HFF-Myc (cell line): ENCODE measurements at places on chromosomes 7 and 10.
A peak's percentile ranks its signal among the peaks of the same experiment; 100 is the strongest.

- no peak for DNase-seq
Measured at GRCh38 chr7:85095366-85095765, 91.5 kb downstream of the SEMA3D start.

DNA sequence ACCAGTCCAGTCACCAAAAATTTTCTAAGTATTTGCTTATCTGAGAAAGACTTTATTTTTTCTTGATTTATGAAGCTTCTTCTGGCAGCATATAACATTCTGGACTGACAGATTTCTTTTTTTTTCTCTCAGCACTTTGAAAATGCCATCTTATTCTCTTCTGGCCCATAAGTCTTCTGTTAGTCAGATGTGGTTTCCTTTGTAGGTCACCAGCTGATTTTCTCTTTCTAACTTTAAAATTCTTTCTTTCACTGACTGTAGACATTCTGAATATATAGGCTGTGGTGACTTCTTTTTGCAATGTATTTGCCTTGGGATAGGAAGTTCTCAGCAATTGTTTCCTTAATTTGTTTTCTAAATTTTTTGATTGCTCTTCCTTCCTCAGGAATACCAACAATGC, 172.5 kb downstream of the CCDC7 start:
- DNase-seq: no peak

DNA sequence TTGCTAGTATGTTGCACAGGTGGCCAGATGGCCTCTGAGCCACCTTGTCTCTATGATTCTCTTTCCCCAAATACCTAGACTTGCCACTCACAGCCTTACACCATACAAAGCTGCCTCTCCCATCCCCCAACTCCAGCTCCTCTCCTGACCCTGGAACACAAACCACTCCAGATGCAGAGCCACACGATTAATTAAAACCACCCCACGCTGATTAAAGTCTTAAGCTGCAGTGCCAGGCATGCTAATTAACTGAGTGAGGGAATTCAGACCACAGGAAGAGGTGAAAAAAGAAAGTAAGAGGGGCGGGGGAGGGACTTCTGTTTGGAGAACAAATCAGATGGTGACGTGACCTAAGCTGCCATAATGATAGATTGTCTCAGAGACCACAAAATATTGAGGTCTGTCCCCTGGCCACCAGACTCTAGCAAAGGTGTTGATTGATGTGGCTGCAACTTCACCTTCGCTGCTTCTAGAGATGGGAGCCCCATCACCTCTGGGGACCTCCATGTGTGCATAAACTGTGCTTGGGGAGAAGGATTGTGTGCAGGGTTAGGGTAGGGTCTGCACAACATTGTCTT, 331.3 kb downstream of the PLXNA4 start:
- DNase-seq: no peak

- DNase-seq: no peak
Measured at GRCh38 chr10:70315815-70316214, 32.0 kb upstream of the NPFFR1 start.

DNA sequence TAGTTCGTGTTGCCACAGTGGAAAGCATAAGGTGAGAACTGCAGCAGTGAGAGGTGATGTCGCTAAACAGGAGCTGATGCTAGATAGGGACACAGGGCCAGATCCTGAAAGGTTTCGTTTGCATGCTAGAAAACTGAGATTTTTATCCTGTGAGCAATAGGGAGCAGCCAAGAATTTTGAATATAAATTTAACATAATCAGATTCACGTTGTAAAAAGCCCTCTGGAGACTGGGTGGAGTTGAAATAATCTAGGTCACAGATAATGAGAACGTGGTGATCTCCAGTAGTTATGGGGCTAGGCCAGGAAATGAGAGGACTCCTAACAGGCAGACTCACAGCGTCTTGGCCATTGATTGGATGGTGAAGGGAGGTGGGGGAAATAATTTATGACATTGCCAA, 92.1 kb upstream of the IMMP2L start:
- DNase-seq: no peak

DNA sequence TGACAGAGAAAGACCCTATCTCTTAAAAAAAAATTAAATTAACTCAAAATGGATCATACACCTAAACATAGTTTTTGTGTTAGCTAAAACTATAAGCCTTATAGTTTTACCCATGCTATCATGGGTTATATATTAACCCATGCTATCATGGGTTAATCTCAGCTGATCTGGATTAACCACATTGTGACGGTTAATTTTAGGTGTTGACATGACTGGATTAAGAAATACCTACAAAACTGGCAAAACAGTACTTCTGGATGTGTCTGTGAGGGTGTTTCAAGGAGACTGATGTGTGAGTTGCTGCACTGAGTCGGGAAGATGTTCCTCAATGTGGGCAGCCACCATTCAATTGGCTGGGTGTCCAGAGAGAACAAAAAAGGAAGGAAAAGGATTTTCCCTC, 44.3 kb upstream of the FXYD4 start:
- DNase-seq: no peak

DNA sequence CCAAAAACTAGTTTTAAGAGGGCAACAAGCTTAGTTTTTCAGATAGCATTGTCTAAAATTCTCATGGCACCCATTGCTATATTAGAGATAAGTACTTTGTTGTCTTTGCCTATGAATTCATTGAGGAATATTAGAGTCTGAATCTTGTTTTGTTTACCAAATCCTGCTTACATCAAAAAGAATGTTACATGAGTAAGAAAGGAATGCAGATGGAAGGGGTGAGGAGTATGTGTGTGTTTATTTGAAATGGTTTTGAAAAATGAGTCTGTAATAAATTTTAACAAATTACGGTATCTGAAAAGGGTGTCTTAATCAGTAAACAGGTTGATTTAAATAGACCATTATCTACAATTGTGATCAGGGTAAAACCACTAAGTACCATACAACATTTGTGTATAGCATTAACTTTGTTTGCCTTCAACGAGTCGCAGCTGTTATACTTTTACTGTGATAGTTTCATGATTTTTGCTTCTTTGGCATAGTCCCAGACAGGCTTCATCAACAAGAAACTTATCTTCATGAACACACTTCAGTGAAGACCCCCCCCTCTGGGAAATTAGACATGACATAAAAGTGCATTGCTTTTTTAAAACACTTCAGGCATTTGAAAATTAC, 1183.9 kb upstream of the C7orf33 start:
- DNase-seq: no peak

DNA sequence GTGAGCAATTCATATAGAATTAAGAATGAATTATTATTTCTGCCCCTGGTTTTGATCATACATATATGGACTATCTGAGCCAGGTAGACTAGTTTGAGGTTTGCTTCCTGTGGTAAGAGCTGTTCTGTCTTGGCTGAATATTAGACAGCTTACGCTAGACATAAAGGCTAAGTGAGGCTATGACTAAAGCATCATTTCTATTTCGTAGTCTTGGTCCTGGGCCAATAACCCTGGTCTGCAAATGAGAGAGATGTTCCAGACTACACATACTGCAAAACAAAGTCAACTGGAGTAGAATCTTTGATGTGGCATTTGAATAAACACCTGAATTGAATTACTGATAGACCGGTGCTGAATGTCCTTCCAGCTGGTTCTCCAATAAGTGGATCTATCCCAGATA, 40.8 kb upstream of the CACNB2 start:
- no peak for DNase-seq

- DNase-seq: peak; percentile 15
Measured at GRCh38 chr10:26857991-26858706, 2.6 kb downstream of the ABI1 start.

DNA sequence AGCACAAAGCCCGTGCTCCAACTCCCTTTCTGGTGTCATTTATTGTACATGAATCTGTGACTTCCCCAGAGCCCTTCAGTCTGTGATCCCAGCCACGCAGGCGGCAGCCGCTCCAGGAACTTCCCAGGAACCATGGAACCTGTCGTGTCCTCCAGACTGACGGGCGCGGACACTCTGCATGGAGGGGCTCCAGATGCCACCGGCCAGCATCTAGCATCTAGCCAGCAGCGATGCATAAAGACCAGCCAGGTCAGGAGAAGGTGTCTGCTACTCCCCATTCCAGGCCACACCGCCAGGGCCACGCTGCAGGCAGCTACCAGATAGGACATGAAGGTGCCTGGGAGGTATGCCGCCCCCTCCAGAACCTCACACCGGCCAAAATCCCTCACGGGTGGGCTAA, 77.4 kb downstream of the PRKAG2 start:
- DNase-seq: no peak

DNA sequence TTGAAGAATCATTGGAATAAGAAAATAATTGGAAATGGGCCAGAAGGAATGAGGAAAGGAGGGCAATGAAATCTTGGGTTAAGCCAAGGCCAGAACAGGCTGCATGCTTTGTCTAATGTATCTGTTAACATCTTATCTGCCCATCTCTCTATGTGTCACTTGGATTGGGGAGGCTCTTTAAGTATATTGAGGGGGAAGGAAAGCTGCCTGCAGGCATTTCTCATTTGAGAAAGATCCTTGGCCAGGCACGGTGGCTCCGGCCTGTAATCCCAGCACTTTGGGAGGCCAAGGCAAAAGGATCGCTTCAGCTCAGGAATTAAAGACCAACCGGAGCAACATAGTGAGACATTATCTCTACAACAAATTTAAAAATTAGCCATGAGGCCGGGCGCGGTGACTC, 14.3 kb downstream of the PCBD1 start:
- DNase-seq: no peak

GRCh38 chr10:130221456-130222375, 85.5 kb downstream of the GLRX3 start:
- DNase-seq: no peak

DNA sequence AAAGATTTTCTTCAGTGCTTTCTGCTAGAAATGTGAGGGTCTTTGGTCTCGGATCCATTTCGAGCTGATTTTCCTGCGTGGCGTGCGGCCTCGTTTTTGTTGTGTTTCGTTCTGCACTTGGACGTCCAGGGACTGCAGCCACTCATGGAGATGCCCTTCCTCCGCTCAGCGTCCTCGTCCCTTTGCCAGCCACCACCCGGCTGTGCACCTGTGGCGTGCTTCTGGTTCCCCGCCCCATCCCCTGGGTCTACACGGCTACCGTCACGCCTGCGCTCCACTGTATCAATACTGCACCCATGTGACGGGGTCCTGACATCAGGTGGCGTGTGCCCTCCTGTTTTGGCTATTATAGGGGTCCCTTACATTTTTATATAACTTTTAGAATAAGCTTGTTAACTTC, 42.7 kb upstream of the NKX6-2 start:
- DNase-seq: no peak

GRCh38 chr7:38844952-38845563, 63.9 kb downstream of the VPS41 start:
- DNase-seq: no peak

- DNase-seq: no peak
Measured at GRCh38 chr10:89567576-89568245, 32.3 kb upstream of the SLC16A12 start.

GRCh38 chr7:1049006-1049741, 4.8 kb downstream of the GPR146 start:
- DNase-seq: no peak

GRCh38 chr10:92490387-92490786, 83.5 kb downstream of the IDE start:
- DNase-seq: no peak

DNA sequence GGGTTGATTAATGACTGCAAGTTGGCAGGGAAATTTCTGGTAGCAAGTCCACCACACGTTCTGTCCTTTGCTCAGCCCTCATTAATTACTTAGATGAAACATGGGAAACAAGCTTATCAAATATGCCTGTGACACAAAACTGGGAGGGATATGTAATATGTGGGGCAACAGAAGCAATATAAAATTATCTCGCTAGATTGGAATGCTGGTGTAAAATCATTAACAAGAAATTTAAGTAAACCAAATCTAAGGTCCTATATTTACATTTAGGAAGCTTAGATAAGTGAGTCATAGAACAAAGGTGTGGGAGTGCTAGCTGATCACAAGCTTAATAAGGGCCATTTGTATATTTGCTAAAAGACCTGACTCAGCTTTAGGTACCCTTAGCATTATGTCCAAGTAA, 23.5 kb downstream of the TRPV5 start:
- no peak for DNase-seq

DNA sequence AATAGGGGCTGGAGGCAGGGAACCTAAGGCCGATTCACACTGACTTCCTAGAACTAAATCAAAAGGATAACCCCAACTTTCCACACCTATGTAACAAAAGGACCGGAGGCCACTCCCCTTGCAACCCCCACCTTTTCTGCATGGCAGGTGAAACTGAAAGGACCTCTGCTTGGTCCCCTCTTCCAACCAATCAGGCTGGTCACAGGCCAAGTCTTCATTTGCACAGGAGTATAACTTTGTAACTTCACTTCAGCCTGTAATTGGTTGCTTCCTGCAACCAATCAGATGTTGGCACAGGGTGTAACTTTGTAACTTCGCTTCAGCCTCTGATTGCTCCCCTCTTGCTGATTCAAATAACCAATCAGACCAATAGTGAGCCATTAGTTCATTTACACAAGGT, 190.0 kb downstream of the FAM107B start:
- DNase-seq: no peak

GRCh38 chr7:156640257-156640948, at the start of gene RNF32:
Gene RNF32, plus strand, starts transcription at chr7:156640774. Its CDS starts 3,104 bp downstream, at chr7:156643878.
- peak; percentile 66 for DNase-seq

DNA sequence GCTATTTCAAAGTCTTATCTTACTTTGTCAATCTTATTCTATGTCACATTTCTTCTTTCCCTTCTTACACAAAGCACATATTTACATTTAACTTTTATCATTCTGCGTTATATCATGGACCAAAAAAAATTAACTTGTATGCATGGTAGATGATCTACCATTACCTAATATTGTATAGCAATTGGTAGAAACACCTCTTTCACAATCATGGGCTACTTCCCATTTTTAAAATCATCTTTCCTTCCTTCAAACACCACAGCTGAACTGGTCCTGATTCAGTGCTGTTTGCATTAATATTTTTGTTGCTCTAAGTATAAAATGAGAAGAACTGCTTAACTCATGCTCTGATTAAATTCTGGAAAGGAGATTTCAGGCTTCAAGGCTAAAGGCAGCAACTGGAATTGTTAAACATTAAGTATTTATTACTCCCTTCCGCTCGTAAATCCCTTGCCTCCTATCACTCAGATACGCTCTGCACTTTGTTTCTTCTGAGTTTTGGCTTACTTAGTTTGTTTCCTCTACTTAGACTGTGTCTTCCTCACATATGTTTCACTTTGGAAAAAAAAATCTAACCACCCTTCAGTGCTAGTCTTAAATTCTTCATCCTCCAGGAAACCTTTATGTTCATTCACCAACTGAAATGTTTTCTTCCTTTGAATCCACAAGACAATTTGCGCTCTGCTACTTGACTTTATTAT, 901.4 kb downstream of the PCDH15 start:
- no peak for DNase-seq

DNA sequence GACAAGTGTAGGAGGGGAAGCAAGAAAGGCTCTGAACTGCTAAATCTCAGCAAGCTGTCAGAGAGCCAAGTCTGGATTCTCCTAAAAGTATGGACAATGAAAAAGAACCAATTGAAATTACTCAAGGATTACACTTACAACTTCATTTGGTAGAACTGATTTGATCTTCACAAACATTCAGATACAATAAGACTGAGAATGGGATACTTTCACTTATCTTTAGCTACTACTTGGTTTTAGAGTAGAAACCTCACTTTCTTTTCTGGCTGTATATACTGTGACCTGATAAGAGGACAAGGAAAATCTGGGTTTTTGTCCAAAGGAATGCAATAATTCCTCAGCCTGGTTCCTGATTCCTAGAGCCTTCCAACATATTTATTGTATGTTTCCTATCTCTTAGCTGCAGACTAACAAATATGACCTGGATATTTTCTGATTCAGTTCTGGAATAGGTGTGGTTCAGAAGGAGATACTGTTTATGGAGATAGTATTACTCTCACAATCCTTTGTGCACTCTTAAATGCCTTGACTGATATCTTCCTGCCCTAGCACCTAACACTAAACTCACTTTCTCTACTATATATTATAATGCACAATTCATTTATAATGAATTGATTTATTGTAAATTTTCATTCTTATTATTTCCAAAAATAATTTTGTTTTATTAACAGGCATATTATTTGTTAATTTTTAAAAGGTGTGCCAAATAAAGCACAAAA, 7.3 kb downstream of the SEMA3A start:
- no peak for DNase-seq
